Head of caudate nucleus (tissue), 42 donors: ENCODE measurements at places on chromosomes 7 and 10.

- no peak for DNase-seq
Measured at GRCh38 chr10:5887029-5887428, 2.7 kb downstream of the ANKRD16 start.

DNA sequence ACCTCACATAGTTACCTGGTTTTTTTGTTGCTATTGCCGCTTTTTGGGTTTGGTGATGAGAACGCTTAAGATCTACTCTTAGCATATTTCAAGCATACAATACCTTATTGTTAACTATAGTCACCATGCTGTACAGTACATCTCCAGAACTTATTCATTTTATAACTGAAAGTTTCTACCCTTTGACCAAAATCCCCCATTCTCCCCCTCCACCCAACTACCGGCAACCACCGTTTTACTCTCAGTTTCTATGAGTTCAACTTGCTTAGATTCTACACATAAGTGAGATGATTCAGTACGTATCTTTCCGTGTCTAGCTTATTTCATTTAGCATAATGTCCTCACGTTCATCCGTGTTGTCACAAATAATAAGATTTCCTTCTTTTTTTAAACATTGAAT, 86.7 kb upstream of the IL6 start:
- DNase-seq: no peak

GRCh38 chr7:158133515-158134271, 453.9 kb downstream of the PTPRN2 start:
- DNase-seq: no peak

GRCh38 chr10:61140765-61141392, 196.9 kb upstream of the RHOBTB1 start:
- peak; percentile 47 for DNase-seq

DNA sequence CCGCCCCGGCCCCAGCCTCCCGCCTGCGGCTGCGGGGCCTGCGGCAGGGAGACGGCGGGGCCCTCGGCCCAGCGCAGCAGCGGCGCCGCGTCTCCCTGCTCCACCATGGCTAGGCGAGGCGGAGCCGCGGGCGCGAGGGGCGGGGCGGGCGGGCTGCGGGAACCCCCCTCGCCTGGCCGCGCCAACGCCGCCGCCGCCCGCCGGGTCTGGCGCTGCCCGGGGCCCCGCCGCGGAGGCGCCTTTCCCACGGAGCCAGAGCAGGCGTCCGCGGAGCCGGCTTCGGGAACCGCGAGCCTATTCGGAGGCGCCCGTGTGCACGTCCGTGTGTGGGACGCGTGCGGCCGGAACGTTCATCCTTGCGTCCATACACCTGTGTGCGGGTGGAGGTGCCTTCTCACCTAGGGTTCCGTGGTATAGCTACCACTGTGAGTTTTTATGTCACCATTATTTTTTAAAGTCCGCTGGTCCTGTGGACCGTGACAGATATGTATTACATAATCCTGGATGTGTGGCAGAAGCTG, at the start of gene DENND11:
Gene DENND11, minus strand, starts transcription at position 120 of the 521 bp plus-strand sequence. Its CDS starts 13 bp downstream, at position 107.
- DNase-seq: peak; percentile 81

DNA sequence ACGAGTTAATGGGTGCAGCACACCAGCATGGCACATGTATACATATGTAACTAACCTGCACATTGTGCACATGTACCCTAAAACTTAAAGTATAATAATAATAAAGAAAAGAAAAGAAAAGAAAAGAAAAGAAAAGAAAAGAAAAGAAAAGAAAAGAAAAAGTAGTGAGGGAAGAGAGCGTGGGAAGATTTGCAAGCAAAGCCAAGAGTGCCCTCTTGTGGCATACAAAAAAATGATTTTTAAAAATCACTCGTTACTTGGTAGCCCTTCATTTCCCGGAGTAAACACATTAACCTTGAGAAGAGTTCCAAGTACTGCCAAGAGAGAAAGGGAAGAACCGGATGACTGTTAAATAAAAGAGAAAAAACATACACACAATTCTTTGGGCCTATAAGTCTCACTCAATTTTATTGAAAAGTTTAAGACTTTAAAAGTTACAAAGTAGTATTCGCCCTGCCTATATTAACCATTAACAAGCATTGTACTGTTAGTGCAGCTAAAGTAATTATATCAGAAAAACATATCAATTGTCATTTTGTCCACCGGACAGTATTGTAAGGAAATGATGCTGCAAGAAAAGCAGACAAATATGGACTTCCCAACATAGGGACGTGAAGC, 6.2 kb upstream of the CH25H start:
- no peak for DNase-seq

DNA sequence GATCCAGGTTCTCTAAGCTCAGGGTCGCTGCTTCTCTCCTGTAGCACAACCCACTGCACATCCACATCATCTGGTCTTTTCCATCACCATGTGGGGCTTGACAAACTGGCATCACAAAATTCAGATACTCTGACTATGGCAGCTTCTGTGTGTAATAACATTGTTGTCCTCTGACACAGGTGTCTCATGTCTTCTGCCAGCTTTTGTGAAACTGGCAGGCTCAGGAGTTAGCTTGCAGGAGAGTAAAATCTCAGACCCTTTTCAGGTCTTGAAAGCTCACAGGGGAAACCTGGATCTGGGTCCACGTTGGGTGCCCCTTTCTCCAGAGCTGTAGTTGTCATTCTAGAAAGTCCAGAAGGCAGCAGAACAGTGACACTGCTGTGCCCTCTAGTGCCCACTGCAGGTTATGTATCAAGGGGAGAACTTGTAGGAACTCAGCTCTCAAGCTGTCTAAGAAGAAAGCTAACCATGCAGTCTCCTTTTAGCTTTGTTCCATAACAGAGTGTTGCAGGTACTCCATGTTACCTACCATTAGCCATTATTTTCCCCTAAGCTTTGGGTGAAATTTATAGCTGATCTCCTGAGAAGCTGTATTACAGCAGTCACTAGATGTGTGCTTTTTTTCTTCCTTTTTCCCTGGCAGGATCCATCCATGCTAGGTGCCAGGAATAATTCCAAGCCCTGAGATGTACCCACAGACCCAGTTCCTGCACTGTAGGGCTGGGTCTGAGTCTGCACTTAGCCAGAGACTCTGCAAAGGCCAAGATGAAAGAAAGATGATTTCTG, 102.7 kb downstream of the ZNF248 start:
- DNase-seq: no peak

DNA sequence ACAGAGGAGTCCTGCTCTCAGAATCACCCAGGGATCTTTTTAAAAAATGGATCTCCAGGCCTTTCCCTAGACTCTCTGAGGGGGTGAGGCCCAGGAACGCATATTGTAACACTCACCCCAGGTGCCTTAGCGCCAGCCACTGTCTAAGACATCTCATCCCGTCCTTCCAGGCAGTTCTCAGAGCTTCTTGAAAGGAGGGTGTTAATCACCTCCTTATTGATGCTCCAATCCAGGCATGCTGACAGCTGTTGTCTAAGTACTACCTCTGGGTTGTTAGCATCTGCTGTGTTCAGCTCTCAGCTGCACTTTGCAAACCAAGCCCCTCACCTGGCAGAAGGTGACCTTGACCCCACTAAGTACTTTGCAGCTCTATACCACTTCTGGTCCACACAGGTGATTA, 36.0 kb downstream of the KIAA1549 start:
- DNase-seq: no peak

DNA sequence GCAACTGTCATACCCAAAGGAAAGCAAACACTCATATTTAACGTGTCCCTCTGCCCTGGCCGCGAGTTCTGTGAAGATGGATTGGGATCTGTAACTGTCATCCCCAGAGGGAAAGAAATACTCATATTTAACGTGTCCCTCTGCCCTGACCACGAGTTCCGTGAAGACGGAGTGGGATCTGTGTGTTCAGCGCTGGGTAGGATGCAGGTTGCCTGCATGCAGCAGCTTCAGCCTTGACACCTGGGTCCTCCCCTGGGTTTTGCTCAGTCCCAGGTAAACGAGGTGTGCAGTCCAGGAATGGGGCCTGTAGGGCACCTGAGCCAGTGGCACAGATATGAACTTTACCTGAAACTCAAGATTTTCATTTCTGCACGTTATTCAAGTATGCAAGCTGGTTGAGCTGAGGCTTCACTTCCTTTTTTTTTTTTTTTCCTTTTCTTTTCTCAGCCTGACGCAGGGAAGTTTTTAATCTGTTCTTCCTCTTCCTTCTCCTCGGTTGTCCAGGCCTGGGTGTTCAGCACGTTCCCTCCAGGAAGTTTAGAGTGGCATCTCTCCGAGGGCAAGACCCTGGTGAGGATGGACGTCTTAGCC, 159.0 kb upstream of the SHH start:
- DNase-seq: no peak

GRCh38 chr10:75565286-75566251, 134.1 kb downstream of the LRMDA start:
- DNase-seq: no peak

DNA sequence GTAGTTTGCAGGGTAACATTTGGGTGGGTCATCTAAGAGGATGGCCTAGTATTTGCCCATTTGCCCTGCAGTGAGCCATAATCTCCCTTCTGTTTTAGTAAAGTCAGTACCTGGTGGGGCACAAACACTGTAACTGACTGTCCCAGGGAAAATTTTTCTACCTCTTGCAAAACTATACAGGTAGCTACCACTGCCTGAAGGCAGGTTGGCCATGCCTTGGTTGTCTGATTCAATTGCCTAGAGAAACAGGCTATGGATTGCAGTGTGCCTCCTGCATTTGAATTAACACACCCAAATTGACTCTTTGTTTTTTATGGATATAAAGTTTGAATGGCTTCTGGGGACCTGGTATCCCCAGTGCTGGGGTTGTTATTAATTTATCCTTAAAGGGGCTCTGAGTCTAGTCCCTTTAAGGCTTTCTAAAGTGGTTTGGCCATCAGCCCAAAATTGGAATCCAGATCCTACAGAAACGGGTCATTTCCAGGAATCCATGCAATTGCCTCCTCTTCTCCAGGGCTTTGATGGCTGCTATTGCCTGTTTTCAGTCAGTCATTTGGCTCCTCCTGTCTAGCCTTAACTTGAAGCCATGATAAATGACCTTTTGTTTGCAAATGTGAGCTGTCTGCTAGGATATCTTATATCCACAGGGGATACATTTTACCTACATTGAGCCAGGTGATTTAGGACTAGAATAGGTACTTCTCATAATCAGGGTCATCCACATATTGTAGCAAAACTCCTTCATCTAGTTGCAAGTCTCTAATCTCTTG, 89.1 kb downstream of the STRA8 start:
- DNase-seq: no peak

- no peak for DNase-seq
Measured at GRCh38 chr10:95655571-95656290, 780 bp downstream of the ALDH18A1 start.

- no peak for DNase-seq
Measured at GRCh38 chr7:51186531-51186930, 130.1 kb downstream of the COBL start.

GRCh38 chr7:83547526-83547925, 101.4 kb downstream of the SEMA3E start:
- DNase-seq: no peak

- DNase-seq: peak; percentile 39
Measured at GRCh38 chr10:127148066-127148932, 48.1 kb downstream of the INSYN2A start.

- DNase-seq: no peak
Measured at GRCh38 chr7:33410266-33410665, 280.9 kb downstream of the BBS9 start.

- DNase-seq: peak; percentile 58
Measured at GRCh38 chr10:44995914-44996669, 4.6 kb upstream of the ZNF22 start.

GRCh38 chr10:100621360-100622205, 85.8 kb downstream of the HIF1AN start:
- DNase-seq: no peak

GRCh38 chr10:89966211-89966610, 264.8 kb downstream of the KIF20B start:
- DNase-seq: no peak

GRCh38 chr10:103192089-103192450, 1.0 kb downstream of the NT5C2 start:
- peak; percentile 44 for DNase-seq

- DNase-seq: no peak
Measured at GRCh38 chr7:114590298-114590697, 175.7 kb downstream of the FOXP2 start.

GRCh38 chr10:1664333-1664964, 72.9 kb downstream of the ADARB2 start:
- DNase-seq: no peak

DNA sequence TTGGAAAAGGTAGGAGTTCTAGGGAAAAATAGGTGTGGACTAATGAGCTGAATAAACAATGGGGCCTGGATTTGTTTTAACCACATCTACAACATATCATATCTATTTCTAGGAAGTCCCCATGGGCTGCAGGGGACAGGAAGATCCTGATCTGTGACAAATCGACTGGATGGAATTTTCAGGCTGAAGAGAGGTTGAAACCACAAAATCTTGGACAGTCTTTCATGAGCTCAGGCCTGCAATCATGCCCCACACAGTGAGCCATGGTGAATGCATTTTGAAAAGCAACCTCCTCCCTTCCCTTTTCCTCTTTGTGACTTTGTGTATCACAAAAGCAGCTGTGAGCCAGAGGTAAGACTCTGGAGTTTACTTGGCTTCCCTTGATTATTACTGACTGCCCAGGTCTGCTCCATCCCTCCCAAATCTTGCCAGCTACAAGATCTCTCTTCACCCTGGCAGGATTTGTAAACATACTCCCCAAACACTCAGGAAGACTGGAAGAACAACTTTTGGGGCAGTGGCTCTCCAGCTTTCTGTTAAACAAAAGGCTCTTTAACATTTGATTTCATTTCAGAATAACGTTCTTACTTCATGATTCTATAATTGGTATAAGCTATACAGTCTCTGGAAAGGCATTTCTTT, 66.4 kb downstream of the ASAH2B start:
- no peak for DNase-seq

DNA sequence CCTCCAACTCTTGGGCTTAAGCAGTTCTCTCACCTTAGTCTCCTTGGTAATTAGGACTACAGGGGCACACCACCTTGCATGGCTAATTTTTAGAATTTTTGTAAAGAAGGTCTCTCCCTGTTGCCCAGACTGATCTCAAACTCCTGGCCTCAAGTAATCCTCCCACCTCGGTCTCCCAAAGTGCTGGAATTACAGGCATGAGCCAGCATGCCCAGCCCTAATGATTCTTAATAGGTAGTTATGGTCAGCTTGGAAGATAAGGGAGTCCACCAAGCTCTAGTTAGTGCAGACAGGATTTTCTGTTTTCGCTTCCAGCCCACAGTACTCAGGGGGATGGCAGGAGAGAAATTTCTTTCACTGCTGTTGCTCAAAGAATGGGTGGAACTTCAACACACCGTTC, 127.9 kb upstream of the PLXDC2 start:
- no peak for DNase-seq

- no peak for DNase-seq
Measured at GRCh38 chr7:80017101-80017698, 117.4 kb upstream of the GNAI1 start.

DNA sequence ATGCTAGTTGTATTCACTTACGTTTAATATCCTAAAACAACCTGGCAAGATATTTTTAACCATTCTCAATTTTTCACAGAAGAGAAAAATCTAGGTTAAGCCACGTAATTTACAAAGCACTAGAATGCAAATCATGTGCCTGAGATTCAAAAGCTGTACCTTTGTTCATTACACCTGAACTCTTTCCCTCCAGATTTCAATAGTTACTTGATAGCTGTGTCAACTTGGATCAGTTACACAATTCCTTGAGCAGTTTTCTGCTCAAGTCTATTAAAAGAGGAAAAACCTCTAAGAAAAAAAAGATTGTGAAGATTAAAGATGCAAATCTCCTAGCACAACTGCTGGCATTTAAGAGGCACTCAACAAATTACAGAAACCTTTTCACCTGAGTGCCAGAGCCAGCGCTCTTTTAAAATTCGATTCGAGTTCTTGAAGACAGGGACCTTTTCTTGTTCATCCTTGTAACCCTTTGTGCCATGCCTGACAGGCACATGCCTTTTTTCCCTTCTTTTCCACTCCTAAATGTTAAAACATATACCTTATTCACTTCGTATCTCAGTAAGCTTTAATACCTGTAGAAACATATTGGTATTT, 886 bp downstream of the NSUN6 start:
- no peak for DNase-seq

- no peak for DNase-seq
Measured at GRCh38 chr10:19986591-19986990, 170.4 kb downstream of the PLXDC2 start.
